ENCODE measurements at places on chromosomes 5 and 9.

- no peak for ATAC-seq
These were observed 22.3 kb downstream of the BNC2 start for GRCh38 chr9:16848179-16848578.

- no peak for ATAC-seq
These were observed 4.8 kb downstream of the SUB1 start for GRCh38 chr5:32589942-32590869.

GRCh38 chr9:34443533-34443932, 14.8 kb downstream of the FAM219A start:
- ATAC-seq, result no peak

- no peak for ATAC-seq
These were observed 1240.1 kb upstream of the WWC1 start for GRCh38 chr5:167051402-167051768.

DNA sequence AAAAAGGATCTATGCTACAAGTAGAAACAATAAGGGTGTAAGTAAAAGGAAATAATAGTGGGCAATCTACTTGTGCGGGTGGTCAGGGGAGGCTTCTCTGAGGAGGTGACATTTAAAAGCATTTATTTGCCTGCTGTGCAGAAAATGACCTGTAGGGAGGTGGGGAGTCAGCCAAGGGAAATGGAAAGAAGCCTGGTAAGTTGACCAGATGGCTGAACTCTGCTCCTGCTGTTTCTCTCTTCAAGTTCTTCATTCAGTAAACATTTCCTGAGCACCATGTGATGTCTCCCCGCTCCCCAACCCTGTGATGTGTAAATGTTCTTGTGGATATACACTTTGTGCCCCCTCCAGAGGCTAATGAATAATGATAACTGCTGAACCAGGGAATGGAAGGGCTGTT, 9.9 kb upstream of the SPIN1 start:
- ATAC-seq, result no peak

DNA sequence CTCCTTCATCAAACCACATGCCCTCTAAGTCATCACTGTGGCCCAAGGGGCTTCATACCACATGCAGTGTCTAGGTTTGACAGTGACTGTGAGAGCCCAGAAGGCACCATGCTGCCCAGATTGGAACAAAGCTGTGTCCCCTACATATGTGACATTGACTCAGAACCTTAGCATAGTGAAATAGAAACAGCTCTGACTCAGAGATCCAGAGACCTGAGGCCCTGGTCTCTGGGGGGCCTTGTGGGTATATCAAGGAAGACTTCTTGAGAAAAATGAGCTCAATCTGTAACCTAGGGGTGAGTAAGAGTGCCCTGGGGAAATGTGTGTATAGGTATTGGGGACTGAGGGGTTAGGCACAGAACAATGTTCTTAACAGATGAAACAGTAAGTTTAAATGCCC, 7.1 kb upstream of the ENTREP1 start:
- no peak for ATAC-seq

- ATAC-seq, result no peak
These were observed 120.7 kb downstream of the MYO10 start for GRCh38 chr5:16815432-16815831.

GRCh38 chr5:111655169-111655924, 101.6 kb downstream of the NREP start:
- ATAC-seq, result no peak

- ATAC-seq, result no peak
These were observed 969.2 kb upstream of the COX7C start for GRCh38 chr5:85648495-85648894.

DNA sequence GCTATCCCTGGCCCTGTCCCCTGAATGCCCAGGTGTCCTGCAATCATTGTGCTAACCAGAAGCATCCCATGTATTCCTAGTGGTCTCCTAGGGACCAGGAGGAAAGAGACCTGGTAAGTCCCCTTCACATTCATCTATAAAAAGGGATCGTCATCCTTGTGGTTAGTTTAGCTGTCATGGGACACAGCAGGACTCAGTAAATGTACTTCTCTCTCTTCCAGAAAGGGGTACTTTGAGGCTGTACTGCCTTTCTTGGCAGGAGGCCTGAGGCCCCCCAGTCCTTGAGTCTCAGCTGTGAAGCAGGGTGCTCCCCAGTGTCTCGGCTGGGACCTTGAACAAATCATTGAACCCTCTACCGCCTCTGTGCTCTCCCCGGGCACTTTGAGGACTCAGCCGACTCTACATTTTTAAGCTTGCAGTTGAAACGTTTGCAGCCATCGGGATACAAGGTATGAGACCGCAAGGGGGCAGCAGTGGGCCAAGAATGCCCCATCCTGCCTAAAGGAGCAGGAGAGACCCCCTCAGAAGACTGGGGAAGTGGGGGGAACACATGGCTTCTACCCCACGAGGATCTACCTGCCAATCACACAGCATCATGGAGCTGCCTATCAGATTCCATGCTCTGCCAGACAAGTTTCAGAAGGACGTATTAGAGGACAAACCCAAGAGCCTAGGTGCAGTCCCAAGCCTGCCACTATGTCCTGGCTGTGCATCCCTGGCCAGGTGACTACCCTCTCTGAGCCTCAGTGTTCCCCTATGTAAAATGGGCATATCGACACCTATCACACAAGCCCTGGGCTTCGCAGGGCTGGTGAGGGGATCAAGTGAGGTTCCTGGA, 2.4 kb upstream of the PHYKPL start:
- peak; percentile 54 for ATAC-seq

GRCh38 chr5:103397739-103398581, 139.4 kb downstream of the MACIR start:
- ATAC-seq, result peak; percentile 37

DNA sequence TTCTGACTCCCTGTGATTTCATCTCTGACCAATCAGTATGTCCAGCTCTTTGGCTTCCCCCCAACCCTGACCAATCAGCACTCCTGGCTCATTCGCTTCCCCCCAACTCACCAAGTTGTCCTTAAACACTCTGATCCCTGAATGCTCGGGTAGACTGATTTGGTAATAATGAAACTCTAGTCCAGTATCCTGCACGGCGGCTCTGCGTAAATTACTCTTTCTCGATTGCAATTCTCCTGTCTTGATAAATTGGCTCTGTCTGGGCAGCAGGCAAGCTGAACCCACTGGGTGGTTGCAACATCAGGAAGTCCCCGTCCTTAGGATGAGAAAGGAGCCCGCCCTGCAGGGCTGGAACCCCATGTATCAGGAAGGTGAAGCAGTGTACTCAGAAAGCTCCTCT, 10.4 kb downstream of the FCN2 start:
- no peak for ATAC-seq

DNA sequence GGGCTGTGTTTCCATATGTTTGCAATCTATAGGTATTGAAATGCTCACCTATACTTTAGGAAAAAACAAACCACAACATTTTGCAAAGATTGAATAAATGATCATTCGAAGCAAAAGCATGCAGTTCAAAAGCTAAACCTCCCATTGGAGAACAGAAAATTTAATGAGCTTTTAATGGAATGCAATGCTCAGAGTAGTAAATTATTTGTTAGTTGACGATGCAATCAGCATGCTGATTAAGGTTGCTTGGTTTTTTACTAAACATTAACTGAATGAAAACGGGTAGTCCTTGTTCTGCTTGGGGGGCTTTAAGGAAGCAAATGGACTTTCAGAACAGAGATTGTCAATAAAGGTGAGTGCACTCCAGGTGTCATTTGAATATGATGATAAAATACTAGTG, 123.3 kb upstream of the TMEM161B start:
- ATAC-seq, result no peak

GRCh38 chr9:36450110-36450732, 50.2 kb upstream of the RNF38 start:
- ATAC-seq, result peak; percentile 73

DNA sequence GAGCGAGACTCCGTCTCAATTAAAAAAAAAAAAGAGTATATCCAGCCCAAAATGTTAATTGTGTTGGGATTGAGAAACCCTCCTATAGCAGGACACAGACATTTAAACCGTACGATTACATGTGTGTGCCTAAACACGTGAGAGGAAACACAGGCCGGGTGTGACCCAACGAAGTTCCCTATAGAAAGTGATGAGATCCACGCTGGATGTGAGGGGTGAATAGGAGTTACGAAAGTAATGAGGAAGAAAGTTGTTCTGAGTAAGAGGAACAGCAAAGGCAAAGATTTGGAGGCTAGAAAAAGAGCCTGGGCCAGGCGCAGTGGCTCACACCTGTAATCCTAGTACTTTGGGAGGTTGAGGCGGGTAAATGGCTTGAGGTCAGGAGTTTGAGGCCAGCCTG, 13.6 kb downstream of the NAIF1 start:
- ATAC-seq, result no peak

DNA sequence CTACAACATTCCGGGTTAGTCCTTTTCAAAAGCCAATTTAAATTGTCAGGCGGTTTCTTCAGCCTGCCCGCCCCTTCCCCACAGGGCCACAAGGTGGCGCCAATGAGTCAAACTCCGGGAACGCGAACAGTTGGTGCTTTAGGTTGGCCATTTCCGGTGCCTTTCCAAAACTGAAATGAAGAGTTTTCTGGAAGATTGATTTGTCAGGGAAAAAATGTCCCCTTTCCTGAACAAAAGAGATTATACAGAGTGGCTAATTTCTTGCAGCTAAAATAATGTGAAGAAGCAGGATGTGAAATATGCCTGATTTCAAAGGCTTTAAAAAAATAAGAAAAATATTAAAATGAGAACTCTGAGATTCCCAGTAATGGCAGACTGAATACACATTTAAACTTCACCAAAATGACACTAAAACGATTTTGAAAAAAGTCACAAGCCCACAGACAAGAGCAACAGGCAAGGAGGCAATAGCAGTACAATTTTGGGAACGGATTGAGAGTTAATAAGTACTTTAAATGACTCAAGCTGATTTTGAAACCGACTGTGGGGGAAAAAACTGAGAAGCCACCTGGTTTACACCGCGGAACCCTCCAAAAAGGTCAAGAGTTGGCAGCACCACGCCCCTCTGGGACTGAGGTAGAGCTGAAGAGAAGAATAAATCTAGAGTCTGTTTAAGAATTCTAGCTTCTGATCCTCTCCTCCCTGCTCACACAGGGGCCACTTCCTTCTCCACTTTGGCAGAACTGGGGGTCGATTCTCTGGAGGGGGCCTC, 45.7 kb downstream of the SLC46A2 start:
- peak; percentile 89 for ATAC-seq

- ATAC-seq, result no peak
These were observed 14.8 kb downstream of the AKNA start for GRCh38 chr9:114372921-114373448.

DNA sequence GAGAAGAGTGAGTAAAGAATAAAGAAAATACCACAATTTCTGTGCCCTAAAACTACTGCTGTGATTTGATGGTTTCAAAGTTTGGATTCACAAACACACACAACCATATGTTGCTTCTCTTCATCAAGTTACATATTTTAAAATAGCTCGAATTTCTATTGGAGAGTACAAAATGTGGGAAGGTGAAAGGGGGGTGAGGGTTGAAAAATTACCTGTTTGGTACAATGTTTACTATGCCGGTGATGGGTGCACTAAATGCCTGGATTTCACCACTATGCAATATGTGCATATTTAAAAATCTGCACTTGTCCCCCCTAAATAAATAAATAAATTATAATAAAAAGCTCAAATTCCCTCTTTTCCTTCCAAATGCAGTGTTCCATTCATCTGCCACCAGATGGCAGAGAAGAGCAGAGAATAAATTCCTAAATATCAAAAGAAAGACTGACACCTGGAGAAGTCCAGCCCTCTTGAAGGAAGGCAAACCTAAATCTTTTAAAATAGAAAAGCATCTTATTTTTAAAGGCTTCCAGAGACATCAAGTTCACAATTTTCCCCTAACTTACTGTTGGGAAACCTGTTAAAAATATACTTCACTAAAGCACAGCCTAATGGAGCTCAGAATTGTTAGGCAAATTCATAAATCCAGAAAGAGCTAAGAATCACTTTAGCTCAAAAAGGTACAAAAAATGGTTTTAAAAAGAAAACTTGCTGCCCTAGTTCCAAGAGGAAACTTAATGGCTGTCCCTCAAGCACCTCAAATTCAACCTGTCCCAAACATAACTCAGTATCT, 24.8 kb upstream of the HNRNPA0 start:
- ATAC-seq, result peak; percentile 58

DNA sequence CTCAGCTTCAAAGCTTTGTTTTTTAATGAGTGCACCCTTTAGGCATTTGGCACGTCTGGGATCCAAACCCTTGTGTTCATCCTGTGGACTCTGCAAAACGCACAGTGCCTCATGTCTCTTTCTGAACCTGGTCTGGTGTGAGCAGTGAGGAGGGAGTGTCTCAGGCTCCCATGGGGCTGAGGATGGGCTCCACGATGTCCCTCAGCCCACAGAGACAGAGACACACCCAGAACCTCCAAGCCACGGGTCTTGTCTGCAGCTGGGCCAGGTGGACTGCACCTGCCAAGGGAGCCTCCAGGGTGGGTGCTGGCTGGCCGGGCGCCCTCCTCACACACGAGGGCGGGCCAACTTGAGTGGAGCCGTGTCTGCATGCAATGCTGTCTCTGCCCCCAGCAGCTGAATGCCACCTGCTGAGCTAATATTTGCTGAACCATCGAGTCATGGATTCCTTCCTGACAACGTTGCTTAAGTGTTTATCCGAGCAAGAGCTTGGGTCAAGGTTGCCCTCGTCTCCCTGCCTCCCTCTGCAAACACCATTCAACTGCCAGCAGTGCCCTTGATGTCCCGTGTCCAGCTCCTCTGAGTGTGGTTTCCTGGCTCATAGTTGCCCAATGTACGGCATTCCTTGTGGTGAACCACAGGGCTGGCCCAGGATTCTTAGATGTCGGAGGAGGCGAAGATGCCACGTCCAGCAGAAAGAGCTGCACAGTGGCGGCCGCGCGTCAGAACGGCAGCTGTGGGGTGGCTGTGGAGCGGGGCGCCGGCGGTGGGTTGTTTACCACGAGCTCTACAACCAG, 31.4 kb upstream of the LPCAT1 start:
- peak; percentile 73 for ATAC-seq

- no peak for ATAC-seq
These were observed 29.3 kb upstream of the LVRN start for GRCh38 chr5:115932991-115933390.

GRCh38 chr9:4152876-4153275, 147.0 kb downstream of the GLIS3 start:
- no peak for ATAC-seq

DNA sequence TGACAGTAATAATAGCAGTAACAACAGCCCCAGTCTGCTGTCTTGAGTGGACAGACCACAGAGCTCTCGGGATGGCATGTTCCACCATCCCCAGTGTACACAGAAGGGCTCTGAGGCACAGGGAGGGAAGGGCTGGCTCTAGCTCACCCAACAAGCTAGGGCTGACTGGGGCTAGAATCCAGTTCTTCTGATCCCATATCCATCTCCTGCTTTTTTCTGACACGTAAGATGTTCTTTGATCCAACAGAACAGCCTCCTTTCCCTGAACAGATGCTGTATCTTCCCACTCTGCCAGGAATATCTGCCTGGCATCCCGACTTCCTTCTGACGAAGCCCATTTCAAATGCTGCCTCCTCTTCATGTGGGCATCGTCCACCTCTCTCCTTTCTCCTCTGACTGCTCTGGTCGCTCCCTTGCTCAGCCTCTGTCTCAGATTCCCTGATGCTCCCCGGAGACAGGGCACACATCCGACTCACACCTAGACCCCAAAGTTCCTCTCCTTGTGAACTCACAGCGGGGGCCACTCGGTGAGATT, 43.6 kb upstream of the CLK4 start:
- no peak for ATAC-seq

Data from SK-N-SH treated with all-trans-retinoic acid at 6 μM for 48 hours (cell line).